Tibial nerve (tissue), 4 donors: ENCODE measurements at places on chromosomes 7 and 10. TPM values are rescaled to one million over a fixed set of nuclear protein-coding genes. Genes with fewer than 3 reads are reported as not detected.

DDX50 gene
- 30.8 TPM for total RNA-seq

RNF32 gene
- total RNA-seq: 0.42 TPM

EEPD1 gene
- total RNA-seq: 15.1 TPM

DNA sequence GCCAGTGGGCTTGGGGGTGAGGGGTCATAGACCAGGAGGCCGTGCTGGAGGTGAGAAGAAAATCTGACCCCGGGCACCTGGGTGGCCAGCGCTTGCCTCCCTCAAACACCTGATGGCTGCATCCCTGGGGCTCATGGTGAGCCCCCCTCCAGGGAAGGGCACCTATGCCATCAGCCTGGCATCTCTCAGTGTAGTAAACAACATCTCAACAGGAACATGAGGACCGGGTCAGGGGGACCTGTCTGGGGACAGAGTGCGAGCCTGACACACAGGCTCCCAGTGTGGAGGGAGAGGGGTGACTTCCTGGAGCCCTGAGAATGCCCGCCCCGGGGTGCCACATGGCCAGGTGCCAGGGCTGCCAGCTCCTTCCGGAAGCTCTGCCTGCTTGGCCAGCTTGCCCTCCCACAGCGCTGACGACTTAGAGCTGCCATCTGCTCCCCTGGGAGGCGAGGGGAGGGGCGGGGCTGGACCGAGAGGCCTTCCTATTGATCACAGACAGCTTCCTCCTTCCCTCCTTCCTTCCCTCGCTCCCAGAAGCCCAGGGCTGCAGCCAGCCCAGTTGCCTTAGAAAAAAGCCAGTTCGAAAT, 12.3 kb downstream of the STX1A start:
- DNase-seq: no peak

- no peak for DNase-seq
Measured at GRCh38 chr10:102400598-102401341, 5.3 kb downstream of the NFKB2 start.

- no peak for DNase-seq
Measured at GRCh38 chr7:88759230-88760135, at the start of gene ZNF804B. ZNF804B (plus strand) TSS chr7:88759700; CDS start chr7:88759977, 277 bp downstream.

- no peak for DNase-seq
Measured at GRCh38 chr10:43939939-43940820, 291.5 kb upstream of the ZNF32 start.
